Activated CD4-positive, CD25-positive, alpha-beta regulatory T cell treated with anti-CD3 and anti-CD28 coated beads, Interleukin-2, amount 50 U/mL, for 16 hours (primary cell): ENCODE measurements at places on chromosomes 6 and 20.

- DNase-seq: no peak
Measured at GRCh38 chr6:106159531-106159940, 73.4 kb downstream of the PRDM1 start.

DNA sequence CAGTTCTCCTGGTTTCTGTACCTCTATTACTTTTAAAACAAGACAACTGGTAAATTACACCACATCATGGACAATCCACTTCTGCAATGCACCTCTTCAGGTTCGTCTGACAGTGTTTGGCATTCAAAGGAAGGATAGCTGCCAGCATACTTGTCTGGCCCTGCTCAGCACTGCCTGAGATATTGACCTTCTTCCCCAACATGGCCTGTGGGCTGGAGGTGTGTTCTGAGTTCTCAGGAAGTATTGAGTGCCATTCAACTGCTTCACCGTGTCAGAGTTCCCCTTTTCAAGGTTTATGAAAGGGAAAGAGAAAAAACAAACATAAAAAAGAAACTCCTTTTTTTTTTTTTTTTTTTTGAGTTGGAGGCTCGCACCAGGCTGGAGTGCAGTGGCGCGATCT, 267.9 kb upstream of the SASH1 start:
- DNase-seq: no peak

DNA sequence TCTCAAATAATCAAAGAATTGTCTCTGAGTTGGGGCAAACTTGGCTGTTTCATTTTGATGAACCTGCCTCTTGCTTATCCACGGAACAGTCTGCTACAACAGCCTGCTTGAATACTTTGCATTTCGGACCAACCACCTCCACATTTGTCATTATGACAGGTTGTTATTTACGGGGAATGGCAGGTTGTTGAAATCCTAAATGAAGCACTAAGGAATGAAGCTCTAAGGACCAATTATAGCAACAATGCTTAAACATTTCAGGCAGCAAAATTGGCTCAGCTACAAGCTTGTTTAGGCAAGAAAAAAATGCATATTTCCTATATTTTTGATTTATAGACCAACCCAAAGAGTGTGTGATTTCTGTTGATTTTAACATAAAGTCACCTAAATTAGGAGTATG, 84.5 kb downstream of the MAP3K7 start:
- no peak for DNase-seq

DNA sequence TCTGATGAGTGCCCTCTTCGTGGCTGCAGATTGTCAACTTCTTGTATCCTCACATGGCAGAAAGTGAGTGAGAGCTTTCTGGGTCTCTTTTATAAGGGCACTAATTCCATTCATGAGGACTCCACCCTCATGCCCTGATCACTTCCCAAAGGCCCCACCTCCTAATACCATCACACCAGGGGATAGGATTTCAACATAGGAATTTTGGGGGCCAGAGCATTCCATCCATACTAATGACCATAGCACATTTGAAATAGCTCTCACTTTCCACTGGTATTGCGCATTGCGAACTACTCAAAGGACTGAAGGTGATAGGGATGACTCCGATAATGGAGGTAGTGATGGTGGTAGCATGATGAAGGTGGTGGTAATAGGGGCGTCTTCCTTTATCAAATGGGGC, 324.3 kb downstream of the PRL start:
- no peak for DNase-seq

DNA sequence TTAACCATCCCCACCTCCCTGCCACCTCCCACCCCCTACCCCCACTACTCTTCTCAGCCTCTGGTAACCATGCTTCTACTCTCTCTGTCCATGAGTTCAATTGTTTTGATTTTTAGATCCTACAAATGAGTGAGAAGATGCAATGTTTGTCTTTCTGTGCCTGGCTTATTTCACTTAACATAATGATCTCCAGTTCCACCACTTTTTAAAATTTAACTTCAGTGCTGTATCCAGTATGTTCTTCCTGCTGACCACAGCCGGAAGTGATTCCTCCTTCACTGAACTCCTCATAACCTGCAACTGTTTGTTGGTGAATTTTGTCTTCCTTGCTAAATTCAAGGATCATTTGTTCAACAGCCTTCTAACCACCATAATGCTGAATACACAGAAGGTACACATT, 3.9 kb downstream of the MAP7 start:
- DNase-seq: no peak

GRCh38 chr20:25407311-25408169, at the start of gene GINS1:
GINS1 (plus strand) TSS chr20:25407673; CDS start chr20:25407821, 148 bp downstream.
- peak; percentile 57 for DNase-seq

DNA sequence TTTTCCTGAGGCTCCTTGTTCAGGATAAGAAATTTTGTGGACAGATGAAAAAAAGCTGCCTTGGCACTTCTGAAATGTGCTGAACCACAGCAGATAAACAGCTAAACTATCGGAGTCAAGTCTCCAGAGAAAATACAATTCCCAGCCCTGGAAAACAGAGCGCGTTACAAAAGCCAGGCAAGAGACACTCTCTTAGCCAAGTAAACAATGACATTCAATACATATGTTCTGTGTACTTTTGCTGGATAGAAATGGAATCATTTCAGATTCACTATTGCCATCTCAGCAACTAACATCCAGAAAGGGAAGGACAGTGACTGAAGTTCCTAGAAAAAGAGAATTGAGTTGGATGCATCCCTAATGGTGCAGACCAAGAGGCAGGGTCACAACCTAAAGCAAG, 196.8 kb upstream of the NRSN1 start:
- DNase-seq: no peak

- DNase-seq: no peak
Measured at GRCh38 chr20:1631309-1632151, 11.7 kb upstream of the SIRPB1 start.

GRCh38 chr20:21982559-21982958, 277.1 kb downstream of the PAX1 start:
- DNase-seq: no peak

DNA sequence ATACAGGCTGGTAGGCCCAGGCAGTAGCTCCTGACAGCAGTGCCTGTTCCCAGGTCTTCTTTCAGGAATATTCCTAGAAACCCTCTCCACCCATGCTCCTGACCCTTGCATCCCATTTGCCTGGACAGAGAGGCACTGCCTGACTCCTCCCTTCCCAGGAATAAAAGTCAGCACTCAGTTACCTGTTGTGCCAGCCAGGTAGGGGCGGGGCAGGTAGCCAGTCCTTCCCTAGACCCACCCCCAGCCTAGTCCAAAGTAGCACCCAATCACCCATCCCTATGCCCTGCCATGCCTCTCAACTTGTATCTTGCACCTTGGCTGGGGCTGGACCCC, 129.9 kb downstream of the MRPL14 start:
- no peak for DNase-seq

DNA sequence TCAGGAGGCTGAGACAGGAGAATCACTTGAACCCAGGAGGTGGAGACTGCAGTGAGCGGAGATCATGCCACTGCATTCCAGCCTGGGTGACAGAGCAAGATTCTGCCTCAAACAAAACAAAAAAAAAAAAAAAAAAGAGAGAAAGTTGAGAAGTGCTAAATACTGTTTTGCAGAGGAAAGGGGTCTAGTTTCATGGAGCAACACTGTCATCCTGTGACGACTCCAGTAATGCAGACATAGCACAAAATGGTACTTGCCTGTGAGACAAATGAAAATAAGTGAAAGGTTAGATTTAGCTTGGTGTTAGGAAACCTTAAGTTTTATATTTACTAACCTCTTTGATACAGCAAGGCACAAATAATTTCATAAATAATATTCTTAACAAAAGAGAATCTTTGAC, 29.7 kb downstream of the CEP162 start:
- DNase-seq: no peak

DNA sequence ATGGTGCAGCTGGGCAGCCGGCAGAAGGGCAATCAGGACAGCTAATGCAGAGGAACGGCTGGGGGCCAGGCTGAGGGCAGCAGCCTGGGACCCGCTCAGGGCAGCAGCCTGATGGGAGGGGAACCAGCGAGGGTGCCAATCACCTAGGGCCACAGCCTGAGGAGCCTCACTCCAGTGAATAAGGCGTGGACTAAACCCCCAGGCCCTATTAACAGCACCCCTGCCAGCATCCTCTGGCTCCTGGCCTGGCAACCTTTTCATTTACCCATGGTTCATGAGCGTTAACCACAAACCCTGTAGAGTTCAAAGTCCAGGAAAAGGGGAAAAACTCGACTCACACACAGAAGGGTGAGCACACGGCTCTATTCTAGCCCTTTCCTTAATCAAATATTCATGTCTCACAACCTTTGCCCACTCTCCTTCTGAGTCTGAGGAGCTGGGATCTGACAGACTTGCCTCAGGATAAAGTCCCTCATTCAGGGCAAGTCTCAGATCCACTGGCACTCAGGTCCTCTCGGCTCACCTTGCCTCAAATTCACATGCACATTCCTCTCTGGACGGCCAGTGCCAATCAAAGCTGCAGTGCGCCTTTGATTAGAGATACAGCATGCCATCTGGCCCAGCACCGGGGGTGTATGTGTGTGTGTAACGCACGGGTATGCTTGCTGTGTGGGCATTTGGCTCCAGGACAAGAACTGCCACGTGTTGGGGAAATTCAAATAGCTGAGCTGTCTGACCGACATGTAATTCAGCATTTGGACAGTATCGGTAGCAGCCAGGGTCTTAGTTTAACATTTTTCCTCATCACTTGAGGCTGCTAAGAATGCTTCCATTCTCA, 86.9 kb upstream of the TRAF3IP2 start:
- no peak for DNase-seq

DNA sequence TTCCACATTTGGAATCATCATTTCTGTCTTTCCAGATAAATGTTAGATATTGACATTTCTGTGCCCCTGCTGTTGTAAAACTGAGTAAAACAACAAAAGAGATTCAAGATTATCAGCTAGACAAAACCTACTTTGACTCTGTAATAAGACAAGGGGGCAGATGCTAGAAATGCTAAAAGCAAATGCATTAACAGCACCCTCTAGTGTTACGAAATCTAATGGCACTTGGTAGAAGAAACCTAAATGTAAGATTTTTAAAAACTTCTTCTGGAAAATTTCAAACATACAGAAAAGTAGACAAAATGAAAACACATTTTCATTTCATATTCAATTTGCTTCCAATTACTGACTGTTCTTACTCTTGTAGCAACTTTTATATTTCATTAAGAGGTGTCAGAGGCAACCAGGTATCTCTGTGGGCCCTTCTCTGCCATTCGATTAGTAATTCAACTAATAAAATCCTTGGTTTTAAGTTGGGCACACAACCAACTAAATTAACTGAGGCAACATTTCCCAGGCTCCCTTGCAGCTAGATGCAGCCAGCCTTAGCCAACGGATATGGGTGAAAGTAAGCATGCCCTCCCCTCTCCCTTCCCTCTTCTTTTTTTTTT, 45.0 kb downstream of the SLC23A2 start:
- no peak for DNase-seq

DNA sequence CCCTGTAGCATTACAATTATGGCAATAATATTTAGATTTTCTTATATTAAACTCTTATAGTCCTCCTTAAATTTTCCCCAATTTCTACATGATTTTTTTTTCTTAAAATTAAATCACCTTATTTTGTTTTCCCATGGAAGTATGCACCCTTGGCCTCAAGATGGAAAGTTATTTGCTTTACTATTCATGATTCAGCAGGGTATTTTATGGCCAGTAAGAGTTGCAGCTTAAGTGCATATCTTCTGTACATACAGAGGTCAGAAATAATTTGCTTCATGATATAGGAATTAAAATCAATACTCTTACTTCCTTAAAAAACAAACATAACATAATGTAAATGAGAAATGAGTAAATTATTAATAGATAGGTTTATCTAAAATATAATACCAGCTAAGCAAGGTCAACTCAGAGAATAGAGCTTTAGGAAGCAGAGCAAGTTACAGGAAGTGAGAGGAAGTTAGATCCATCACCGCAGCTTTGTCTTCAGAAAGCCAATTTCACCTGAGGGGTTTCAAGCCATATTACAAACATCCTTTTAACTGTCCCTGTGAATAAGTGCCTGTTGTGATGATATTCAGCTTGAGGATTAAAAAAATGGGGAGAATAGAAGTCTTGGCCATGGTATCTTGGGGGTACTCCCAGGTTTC, 24.6 kb upstream of the HS3ST5 start:
- DNase-seq: no peak

DNA sequence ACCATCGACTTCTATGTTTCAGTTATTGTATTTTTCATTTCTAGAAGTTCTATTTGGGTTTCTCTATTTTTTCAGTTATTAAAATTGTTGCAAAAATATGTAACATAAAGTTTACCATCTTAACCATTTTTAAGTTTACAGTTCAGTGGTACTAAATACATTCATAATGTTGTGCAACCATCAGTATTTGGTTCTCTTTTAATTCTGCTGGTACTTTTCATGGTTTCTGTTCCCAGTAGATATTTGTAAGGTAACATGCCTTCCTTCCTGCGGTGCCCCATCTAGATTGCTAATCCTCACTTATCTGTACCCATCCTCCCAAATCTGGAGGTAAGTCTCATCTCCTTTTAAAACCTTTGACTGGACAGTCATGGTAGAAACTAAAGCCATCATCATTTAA, 47.9 kb downstream of the TGM2 start:
- DNase-seq: no peak

DNA sequence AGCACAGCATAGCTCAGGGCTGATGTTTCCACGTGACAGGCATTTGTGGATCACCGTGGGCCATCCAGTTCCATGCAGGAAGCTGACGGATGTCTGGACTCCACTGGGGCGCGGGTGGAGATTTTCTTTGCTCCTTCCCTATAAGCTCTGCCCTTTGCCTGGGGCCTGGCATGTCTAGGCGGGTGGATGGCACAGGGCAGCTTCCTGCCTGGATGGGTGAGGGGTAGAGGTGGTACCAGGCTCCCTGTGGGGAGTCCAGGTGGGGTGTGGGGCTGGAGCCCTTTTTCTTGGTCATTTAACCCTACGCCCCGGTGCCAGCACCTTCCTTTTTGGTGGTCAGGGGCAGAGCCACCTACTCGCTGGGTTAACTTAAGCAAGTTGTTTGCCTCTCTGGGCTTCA, 10.4 kb downstream of the FAM110A start:
- no peak for DNase-seq

DNA sequence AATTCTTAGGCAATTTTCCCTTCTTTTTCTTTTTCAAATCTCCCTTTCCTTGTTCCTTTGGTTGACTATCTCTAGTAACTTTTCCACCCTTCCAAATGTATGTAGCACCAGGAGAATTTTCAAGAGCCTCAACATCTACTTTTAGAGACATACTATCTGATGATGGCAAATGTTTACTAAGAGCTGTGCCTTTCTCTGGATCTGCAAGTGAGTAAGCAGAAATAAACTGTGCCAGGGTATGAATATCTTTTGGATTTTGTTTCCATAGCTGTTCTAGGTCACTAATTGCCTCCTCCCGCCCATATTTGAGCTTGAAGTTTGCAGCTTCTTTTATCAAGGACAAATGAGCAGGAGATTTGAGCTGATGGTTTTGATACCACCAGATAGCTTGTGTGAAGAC, 69.5 kb downstream of the GTF2H5 start:
- no peak for DNase-seq
